ENCODE measurements at places on chromosomes 5 and 9.

DNA sequence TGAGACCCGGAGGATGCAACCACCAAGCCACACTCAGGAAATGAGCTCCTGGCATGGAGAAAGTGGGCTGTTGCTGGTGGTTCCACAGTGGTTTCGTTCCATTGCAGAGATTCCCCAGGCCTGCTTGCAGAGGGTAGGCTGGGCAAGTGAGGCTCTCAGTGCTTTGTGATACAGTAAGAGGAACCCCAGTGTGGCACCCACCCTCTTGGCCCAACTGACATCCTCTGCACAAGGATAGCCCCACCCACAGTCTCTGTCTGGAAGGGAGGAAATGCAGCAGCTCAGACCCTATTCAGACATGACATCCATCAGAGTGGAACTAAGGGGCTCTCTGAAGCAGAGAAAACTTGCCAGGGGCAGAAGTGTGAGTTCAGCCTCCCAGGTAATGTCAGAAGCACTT lies 69.6 kb upstream of the FSTL4 start:
- DNase-seq = no peak

DNA sequence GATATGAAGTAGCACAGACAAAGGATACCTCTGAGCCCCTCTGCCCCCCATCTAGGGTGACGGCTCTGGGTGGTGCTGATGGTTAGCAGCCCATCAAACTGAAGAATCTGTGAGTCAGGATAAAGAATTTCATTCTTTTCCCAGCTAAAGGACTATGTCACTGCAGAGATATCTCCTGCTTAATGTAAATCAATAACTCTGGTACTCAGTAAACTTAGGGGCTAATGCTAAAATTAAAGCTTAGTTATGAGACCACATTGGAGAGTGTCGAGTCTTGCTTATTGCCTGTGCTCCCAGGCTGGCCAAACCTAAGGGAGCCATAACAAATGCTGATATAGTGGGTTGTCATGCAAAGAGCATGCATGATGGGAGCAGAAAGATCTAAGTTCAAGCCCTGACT lies 25.6 kb upstream of the ACTBL2 start:
- DNase-seq = no peak

- no peak for DNase-seq
Measured at GRCh38 chr5:4875942-4876341, 264.2 kb upstream of the ADAMTS16 start.

GRCh38 chr9:76022317-76022716 lies 131.8 kb downstream of the PCSK5 start:
- no peak for DNase-seq

- no peak for DNase-seq
Measured at GRCh38 chr9:7210854-7211637, 453.3 kb downstream of the KDM4C start.

DNA sequence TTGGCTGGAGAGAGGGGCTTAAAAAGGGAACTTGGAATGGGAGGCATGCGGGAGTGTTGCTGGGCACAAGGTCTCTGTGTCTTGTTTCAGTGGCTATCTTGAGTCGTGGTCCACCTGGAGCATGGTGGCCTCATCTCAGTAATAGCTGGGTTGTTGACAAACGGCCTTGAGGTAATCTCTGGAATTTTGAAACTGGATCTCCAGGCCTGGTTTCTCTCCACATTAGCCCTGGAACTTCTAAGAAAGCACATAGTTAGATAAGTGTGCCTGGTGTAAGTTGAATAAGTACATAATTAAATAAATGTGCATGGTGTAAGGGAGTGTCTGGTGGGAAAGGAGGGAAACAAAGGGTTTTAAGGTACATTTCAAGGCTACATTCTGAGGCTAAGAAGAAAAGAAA lies 62.2 kb downstream of the INIP start:
- no peak for DNase-seq

DNA sequence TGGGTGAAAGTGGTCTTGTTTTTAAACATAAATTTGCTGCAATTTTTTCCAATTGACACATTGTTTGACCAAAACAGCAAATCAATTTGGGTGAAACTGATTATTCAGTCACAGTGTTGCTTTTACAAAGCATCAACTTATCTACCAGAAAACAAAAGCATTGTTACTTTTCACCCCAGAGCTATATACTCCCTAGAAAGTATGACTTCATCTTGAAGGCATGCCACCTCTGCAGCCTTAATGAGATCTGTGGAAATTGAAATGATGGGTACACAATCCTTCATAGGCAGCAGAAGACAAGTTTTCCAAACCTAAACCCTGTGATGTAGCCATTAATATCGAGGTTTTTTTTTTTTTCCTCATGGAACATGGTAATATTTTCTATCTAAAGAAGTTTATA lies 615.9 kb downstream of the CHSY3 start:
- no peak for DNase-seq

- DNase-seq = no peak
Measured at GRCh38 chr9:34185778-34186551, 7.1 kb downstream of the UBAP1 start.

DNA sequence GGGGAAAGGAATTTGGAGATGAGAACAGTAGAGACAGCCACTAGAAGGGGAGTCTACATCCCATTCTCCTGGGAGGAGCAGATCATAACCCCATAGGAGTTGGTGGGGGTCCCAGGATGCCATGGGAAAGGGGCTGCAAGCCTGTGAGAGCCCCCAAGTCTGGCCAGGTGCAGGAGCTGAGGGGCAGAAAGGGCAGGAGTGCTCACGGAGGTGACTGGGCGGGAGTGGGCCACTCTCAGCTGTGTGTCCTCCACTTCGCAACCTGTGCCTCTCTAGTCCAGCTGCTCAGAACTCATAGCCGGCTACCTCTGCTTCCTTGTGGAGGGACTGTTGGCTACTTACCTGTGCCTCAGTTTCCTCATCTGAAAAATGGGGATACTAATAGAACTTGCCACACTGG lies 263.9 kb downstream of the FSTL4 start:
- no peak for DNase-seq

GRCh38 chr9:112971415-112971814 lies 40.6 kb downstream of the ZNF883 start:
- no peak for DNase-seq
